ENCODE measurements at places on chromosomes 16 and 17.

DNA sequence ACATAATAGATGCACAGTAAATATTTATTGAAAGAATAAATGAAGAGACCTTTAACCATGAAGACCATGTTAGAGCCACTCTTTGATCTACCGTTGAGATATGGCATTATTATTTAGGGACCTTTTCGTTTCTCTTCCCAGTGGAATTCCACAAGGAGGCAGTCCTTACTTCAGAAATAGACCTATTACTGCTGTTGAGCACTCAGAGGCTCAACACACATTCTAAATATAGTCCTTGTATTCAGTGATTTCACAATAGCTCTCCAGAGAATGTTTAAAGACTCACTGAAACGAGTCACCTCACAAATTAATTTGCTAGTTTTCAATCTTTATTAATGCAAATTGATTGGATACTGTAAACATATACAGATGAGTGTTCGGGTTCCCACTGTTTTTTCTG is 603.8 kb downstream of the CDH8 start:
- no peak for DNase-seq

- no peak for DNase-seq
Observed at GRCh38 chr16:58440131-58440530, 47.9 kb downstream of the GINS3 start.

DNA sequence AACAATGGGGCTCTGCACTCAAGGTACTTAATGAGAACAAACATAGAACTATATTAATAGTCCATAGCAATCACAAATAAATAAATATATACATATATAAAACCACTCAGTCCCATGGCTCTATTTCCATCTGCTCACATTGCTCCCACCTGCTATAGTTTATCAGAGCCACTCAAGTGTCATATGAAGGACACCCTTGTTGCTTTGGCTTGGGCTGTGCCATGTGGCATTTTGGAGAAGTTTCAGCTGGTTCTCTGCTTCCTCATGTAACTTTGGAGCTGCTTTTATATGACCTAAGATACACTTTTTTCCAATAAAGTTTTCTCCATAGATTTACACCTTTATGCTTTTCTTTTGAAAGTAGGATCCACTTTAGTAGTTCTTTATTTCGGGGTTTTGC is 126.4 kb downstream of the KCNJ2 start:
- DNase-seq, result no peak

- DNase-seq, result peak; percentile 7
Observed at GRCh38 chr17:42928714-42929496, 28.3 kb downstream of the G6PC1 start.

- DNase-seq, result no peak
Observed at GRCh38 chr17:76614912-76615617, 28.5 kb downstream of the ST6GALNAC1 start.

DNA sequence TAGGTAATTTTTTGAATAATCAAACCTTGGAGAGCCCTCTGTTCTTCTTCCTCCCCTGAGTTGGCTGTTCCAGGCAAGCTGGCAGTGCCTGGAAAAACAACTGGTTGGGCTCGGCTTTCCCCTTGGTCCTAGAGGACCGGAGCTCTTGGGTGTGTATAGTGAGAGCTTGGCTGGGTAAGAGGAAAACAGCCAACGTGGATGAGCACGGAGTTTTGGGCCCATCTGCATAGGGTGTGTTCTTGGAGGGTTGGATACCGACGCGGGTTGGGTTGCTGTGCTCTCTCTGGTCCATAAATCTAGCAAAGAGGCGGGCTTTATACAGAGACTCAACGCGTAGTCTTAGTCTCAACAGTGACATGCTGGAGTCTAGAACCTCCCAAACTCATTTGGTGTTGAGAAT is 23.2 kb downstream of the ITGB3 start:
- no peak for DNase-seq

GRCh38 chr17:33901085-33901484 is 354.0 kb upstream of the CCL2 start:
- DNase-seq, result no peak
